Renal cortex interstitium (tissue), 15 donors: ENCODE measurements at places on chromosomes 6 and 20. TPM values are rescaled to one million over a fixed set of nuclear protein-coding genes. Genes with fewer than 3 reads are reported as not detected.

The HCRTR2 gene
- 0.37 TPM for polyA plus RNA-seq

The UQCC2 gene
- polyA plus RNA-seq: 65.6 TPM

The PSORS1C1 gene
- polyA plus RNA-seq: 0.23 TPM

The PAX1 gene
- 0.09 TPM for polyA plus RNA-seq

The SLC17A9 gene
- polyA plus RNA-seq: 2.0 TPM

The HTR1E gene
- 0.93 TPM for polyA plus RNA-seq

The FAM83D gene
- 17.5 TPM for polyA plus RNA-seq

The COL19A1 gene
- polyA plus RNA-seq: 5.7 TPM

The SLC16A10 gene
- 30.3 TPM for polyA plus RNA-seq

The CALHM6 gene
- 6.6 TPM for polyA plus RNA-seq

The VWA7 gene
- 13.9 TPM for polyA plus RNA-seq

The SPINT4 gene
- polyA plus RNA-seq: not detected

DNA sequence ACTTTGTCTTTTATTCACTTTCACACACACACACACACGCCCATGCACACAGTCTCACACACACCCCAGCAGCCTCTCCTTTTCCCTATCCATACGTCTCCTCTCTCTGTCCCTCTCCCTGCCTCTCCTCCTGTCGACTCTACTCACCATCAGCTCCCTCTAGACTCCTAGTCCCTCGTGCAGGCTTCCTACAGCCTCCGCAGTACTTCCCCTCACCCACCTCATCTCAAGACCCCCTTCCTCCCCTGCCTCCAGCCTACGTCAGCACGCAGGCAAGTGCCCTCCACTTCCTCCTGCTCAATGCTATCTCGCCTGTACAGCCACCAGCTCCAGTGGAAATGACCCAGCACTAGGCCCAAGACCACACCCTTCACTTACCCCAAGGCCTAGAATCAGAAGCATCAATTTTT lies 820 bp upstream of the TREML2 start:
- no peak for DNase-seq

GRCh38 chr6:164897523-164898235 lies 411.7 kb downstream of the C6orf118 start:
- DNase-seq: no peak

DNA sequence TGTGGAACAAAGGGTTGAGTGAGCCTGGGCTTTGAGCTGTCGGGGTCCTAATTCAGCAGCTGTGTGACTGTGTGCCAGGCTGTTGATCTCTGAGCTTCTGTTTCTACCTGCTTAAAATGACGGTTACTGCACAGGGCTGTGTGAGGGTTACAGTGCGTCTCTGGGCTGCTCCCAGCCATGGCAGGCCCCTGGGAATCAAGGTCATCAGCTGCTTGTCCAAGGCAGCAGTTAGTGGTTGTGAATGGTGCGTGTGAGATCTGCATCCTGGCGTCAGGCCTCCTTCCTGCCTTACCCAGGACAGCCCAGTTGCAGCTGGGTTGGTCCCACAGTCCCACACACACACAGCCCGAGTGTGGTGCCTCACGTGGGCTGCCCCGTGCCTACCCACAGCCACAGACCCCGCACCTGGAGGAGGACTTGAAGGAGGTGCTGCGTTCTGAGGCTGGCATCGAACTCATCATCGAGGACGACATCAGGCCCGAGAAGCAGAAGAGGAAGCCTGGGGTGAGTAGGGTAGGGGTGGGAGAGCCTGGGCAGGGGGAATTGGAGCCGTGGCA lies 15.6 kb downstream of the GTSF1L start:
- no peak for DNase-seq

DNA sequence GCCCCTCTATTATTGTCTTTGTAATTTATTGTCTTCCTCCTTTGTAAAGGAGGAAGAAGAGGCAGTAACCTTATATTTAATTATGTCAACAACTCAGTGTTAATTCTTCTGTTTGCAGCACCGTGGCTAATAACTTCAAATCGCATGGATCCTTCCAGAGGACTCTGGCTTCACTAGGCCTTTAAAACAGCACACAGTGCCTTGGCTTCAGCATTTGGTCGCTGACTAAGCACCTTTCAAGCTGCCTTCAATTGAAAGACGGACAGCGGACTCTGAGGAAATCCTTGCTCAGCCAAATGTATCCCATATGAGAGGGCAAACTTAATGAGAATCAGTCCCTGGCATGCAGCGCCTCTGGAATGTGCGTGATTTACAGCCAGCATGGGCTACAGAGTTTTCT lies 64.2 kb downstream of the SGK1 start:
- no peak for DNase-seq

DNA sequence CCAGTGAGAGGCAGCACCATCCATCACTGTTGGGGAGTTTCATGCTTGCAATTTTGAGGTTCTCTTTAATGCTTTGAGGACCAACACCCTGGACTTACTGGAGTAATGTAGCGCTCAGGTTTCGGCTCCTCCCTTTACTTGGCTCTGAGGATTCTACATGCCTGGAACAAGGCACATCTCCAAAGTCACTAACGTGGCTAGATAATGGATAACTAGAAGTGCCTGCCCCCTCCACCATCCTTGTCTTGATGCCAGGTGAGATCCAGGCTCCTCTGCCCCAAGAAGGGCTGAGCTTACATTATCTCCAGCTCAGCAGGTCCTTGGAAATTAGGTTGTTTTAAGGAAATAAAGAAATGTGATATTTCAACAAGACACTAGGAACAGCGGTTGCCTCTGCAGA lies 75.5 kb upstream of the ZNFX1 start:
- no peak for DNase-seq

DNA sequence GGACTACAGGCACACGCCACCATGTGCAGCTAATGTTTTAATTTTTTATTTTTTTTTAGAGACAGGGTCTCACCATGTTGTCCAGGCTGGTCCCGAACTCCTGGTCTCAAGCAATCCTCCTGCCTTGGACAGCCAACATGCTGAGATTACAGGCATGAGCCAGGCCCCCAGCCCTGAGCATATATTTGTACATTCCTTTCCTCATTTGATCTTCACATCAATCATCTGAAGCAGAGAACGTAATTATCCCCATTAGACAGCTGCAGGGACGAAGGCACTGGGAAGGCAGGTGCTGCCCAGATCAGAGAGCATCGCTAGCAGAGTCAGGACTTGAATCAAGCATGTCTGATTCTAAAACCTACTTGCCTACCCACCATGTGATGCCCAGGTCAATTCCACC lies 41.0 kb upstream of the SIRPA start:
- no peak for DNase-seq

DNA sequence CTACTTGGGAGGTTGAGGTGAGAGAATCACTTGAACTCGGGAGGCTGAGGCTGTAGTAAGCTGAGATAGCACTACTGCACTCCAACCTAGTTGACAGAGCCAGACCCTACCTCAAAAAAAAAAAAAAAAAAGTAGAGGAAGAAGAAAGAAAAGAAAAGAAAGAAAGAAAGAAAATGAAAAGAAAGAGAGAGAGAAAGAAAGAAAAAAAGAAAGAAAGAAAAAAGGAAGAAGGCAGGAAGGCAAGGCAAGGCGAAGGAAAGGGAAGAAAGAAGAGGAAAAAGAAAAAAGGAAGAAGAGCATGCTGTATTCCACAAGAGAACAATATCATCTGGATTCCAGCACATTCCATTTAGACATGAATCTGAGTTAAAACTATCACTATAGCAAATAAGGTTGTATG lies 3.8 kb downstream of the GCM1 start:
- DNase-seq: no peak

GRCh38 chr20:47765691-47766594 lies 19.3 kb downstream of the SULF2 start:
- DNase-seq: no peak

GRCh38 chr6:105482227-105482844 lies 79.5 kb upstream of the PREP start:
- no peak for DNase-seq

DNA sequence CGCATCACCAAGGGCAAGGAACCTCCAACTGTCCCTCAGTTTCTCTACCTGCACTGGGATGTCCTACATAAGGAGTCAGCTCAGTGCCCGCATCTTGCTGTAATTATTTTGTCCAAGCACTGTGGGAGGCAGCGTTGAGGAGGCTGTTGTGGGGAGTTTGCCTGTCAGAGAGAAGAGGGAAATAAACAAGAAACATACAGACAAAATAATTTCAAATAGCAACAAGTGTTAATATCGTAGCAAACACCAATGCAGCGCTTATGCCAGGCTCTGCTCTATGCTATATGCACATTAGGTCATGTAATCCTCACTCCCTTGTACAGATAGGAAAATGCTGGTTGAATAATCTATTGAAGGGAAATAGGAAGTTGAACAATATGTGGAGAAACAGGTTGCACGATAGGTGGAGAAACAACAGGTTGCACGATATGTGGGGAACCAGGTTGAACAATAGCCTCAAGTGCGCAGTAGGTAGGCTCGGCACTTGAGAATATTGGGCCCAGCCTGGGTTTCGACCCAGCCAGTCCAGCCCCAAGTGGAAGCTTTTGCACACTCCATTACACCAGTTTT lies 91.2 kb upstream of the SIRPA start:
- no peak for DNase-seq

- no peak for DNase-seq
Observed at GRCh38 chr6:150208611-150209352, 65.9 kb downstream of the PPP1R14C start.

GRCh38 chr6:98498866-98499265 lies 335.5 kb upstream of the POU3F2 start:
- DNase-seq: no peak

DNA sequence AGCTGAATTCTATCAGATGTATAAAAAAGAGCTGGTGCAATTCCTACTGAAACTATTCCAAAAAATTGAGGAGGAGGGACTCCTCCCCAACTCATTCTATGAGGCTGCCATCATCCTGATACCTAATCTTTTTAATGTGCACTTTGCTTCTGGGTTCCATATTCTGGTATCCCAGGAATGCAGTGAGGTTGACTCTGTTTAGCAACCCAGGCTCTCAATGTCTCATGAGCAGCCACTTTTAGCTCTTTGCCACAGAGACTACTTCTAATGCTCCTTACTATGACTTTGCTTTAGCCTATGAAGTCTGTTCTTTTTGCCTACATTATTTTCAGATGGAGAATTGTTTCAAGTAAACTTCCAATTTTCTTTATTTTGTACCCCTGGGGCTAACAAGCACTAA lies 185.5 kb upstream of the NRSN1 start:
- no peak for DNase-seq

DNA sequence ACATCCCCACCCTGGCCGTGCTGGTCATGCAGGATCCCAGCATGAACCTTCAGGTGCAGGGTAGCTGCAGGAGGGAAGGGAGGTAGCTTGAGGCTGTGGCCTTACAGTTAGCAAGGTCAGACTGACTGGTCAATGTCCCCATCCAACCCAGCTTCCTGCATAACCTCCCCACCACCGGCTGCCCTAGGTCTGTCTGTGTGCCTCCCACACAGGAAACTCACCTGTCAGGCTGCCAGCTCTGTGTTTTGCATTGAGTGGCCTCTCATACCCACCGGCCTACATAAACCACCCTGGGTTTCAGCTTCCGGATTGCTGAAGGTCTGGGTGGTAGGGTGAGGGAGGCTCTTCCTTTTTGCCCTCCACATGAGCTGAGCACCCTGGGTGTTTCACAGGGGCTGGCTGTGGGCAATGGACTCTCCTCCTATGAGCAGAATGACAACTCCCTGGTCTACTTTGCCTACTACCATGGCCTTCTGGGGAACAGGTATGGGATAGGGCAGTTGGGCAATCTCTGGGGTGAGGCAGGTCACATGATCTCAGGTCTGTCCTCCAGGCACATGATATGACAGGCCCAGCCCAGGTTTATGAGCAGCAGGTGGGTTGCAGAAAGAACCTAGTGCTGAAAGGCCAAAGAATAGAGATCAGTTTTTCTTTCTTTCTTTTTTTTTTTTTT lies 1.8 kb downstream of the CTSA start:
- DNase-seq: no peak

GRCh38 chr6:97437087-97437486 lies 154.1 kb upstream of the MMS22L start:
- no peak for DNase-seq

DNA sequence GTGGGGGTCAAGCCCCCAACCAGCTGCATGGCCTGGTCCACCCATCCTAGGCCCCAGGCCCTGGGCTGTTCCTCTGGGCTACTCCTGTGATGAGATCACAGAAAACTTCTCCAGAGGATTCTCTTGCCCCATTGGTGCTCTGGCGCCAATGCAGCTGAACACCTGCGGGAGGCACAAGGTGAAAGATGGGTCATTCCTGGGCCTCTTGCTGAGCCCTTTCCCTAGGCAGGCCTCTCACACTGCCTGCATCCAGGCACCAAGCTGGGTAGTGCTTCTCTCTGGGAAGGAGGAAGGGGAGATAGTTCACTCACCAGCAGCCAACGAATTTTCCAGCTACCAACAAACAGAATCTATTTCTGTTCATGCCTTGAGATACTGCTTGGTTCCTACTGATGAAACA lies 142.1 kb downstream of the PXDC1 start:
- DNase-seq: no peak

DNA sequence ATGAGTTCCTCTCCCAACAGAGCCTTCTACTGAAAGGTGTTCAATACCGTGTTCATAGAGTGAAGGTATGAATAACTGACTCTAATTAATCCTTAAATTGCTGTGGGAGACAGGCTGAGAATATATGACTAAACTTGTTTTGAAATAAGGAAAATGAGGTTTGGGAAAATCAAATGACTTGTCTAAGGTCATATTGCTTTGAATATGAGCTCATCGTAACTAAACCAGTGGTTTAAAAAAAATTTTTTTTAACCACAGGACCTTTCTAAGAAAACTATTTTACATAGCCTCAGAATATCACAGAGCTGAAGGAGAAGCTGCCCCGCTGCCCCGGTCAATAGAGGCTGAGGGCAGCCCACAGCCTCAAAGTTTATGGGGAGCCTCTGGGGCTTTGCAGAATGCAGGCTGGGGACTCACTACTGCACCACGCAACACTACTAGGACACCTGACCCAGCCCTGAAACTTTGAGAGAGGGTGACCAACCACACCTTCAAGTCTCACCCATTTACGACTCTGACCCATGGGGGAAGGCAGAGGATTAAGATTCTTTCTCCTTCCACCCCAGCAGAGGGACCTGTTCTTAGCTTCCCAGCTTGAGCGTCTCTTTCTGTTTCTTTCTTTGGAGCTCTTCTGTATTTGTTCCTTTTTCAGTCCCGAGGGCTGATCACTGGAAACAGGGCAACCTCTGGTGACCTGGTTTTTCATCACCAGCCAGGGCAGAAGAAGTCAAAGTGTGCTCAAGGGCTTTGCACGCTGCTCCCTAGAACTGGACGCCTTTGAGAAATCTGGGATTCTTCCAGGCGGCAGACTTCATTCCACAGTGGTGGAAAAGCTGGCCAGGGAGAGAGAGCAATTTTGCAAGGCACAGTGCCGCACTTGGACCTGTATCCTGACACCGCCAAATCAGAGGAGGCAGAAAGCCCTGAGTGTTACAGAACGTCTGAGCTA lies 220.2 kb downstream of the ATXN1 start:
- DNase-seq: no peak

DNA sequence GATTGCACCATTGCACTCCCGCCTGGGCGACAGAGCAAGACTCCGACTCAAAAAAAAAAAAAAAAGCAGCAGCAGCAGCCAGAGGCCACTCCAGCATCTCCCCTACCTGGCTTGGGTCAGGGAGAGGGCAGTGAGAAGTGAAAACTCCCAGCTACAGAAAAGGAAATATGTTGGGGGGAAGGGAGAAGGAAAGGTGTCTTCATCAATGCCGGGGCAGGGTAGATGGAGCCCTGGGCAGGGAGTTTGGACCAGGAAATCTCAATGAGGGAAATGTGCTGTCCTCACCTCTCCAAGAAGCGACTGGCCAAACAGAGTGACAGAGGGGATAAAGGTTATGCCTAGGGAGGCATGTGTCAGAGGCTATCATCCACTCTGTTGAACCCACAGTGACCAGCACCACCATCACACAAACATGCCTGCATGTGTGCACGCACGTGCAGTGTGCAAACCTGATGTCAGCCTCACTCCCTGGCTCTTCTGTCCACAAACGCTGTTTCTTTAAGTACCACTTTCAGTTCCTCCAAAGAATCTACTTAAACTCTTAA lies 887 bp upstream of the AIF1 start:
- DNase-seq: no peak
